Spleen (tissue), 13 donors: ENCODE measurements at places on chromosomes 13 and 19. TPM values are rescaled to one million over a fixed set of nuclear protein-coding genes. Genes with fewer than 3 reads are reported as not detected.

DNA sequence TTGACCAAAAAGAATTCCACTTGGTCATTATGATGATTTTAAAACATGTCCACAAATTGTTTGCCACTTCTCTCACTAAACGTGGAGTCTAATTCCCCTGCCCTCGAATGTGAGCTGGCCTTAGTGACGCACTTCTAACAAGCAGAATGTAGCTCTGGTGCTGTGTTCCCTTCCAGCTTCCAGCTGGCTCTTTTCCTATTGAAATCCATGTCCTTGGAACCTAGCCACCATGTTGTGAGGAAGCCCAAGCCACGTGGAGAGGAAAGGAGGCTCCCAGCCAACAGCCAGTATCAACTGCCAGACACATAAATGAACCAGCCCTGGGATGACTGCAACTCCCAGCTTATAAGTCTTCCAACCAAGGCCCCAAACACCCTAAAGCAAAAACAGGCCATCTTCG, 23.6 kb upstream of the CEBPA start:
- DNase-seq = no peak

GRCh38 chr13:74751739-74752138, 617.5 kb upstream of the KLF12 start:
- no peak for DNase-seq

DNA sequence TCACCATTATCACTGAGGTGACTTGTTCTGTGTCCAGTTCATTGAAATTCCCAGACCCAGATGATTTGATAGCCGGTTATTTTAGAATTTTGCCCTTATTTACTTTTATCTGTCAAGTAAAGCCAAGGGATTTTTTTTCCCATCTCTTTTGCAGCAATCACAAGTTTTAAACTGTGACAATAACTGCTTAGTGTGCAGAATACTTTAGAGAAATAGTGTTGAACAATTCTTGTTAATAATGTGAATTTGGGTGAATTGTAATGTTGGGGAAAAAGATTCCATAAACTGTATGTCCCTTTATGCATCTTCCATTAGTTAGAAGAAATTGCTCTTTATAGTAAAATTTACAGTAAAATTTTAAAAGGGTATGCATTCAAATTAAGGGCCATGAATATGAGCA, 79.5 kb downstream of the SLITRK6 start:
- no peak for DNase-seq

GRCh38 chr19:18843960-18844359, 12.2 kb downstream of the UPF1 start:
- no peak for DNase-seq

DNA sequence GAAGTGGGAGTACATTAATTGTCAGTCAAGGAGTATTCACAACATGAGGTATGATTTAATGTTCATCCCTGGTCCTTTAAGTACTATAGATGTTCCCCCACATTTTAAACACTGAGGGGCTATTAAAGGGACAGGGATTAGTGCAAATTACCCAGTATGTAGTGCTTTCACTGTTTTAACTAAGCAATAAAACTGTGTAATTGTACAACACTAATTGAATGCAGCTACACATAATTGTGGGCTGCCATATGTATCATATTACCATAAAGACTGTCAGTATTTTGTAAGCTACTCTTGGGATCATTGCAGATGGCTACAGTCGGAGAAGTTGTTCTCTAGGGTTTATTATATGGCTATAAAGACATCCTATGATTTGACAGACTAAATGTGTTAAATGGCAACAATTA, 316.6 kb downstream of the DCLK1 start:
- DNase-seq = no peak

DNA sequence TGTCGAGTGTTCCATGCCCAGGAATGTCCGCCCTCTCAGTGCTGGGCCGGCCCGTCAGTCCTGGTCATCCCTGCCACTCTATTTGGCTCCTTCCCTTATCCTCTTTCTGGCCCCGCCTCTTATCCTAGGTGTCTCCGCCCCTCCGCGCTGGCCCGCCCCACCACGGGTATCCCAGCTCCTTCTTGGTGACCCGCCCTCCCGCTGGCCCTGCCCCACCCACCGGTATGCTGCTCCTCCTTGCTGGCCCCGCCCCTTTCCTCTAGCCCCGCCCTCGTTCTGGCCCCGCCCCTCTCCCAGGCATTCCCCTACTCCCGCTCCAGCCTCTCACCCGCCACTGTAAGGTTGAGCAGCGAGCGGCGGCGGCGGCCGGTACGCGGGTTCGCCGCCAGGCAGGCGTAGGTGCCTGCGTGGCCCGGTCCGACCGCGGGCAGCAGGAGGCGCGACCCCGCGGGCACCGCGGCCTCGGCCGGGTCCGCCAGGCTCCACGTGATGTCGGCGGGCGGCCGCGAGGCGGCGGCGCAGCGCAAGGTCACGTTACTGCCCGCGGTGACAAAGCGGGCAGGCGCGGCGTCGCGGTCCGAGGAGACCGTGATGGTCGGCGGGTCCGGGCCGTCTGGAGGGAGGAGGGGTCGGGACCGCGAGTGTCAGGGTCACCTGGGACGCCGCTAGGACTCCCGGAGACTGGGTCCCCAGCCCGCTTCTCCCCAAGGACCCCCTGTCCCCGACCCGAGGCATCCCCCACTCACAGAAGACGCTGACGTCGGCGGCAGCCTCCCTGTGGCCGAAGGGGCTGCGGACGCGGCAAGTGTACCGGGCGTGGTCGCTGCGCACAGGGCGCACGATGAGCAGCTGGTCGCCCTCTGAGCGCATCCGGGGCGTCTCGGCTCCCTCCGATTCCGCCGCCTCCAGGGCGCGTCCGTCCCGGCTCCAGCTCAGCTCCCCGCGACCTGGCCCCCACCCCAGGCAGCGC, 2.0 kb downstream of the VSIG10L start:
- peak; percentile 98 for DNase-seq

DNA sequence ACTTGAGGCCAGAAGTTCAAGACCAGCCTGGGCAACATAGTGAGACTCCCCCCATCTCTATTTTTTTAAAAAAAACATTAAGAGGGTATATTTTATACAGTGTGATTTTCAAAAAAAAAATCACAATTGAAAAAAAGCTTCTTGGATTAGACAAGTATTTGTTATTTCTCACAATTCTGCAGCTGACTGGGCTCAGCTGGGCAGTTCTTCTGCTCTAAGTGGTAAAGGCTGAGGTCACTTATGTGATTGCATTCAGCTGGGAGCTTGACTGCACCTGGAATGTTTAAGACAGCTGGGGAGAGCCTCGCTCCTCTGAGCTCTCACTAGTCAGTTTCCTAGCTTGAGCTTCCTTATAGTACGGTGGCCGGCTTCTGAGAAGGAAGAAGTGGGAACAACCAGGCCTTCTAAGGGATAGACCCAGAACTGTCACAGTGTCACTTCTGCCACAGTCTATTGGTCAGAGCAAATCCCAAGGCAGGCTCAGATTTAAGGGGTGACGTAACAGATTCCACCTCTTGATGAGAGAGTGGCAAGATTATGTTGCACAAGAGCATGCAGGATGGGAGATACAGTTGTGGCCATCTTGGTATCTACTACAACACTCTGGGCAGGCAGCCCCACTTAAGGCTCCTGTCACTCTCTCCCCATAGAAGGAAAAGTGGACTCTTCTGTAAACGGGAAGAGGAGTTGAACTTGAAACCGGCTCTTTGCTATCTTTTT, 19.7 kb upstream of the IRGC start:
- DNase-seq = no peak

GRCh38 chr13:111852725-111853518, 214.0 kb upstream of the SOX1 start:
- no peak for DNase-seq

DNA sequence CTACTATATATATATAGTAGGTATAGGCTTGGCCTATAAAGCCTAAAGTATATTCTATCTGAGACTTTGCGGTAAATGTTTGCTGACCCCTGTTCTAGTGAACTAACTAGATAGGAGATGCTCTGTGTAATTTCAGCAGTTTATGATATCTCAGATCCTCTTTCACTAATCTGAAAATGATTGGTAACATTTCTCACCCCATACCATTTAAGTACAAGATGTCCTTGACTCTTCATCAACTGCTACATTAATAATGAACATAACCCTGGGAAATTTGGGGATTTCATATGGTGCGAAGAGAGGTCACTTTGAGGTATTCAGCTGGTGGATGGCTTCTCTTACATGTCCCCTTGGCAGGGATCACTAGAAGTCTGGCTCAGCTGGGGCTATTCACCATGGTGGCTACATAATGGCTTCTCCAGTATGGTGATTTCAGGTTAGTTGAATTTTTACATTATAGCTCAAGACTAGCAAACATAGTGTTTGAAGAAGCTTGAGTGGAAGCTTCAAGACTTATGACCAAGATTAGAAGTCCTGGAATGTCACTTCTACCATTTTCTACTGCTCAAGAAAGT, 103.6 kb upstream of the MYCBP2 start:
- no peak for DNase-seq

- no peak for DNase-seq
Measured at GRCh38 chr13:63041640-63042414, 1626.2 kb upstream of the PCDH20 start.

DNA sequence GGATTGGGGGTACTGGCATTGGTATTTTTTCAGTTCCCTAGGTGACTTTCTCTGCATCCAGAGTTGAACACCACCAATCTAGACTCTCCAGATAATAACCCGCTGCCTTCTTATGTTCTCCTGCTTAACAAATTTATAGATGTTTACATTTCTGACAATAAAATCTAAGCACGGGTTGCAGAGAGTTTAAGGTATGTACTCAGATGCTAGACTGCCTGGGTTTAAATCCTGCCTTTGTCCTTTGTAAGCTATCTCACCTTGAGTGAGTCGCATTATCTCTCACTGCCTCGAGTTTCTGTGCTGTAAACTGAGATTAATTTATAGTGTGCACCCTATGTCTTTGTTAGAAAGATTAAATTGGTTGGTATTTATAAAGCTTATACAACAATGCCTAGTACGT, 131.4 kb upstream of the ARGLU1 start:
- DNase-seq = no peak

DNA sequence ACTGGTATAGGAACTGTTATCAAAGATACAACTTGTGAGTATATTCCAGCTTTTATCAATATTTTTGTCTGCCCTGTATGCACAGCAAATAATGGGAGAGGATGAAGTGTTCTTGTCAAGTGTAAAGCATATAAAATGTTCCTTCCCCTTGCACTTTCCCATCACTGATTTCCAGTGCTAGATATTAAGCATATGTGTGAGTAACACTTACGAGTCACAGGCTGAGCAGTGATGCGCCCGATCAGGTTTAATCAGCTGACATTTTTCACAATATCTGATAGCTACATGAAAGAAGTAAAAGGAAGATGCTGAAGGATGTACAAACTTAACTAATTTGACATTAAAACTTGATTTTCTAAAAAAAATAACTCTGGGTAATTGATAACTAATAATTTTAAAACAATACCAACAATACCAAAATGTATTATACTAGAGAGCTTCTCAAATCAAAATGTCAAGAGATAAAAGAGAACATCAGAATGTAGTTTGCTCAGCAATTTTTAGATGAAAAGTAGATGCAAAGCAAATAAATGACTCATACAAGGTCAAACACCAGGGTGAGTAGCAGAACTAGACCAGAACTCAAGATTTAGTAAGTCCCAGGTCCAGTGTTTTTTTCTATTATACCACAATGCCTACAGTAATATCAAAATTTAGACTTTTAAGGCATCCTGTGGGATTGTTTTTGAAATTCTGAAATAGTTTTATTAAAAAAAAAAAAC, 56.4 kb downstream of the ZDHHC20 start:
- no peak for DNase-seq

GRCh38 chr13:113002206-113002912, 33.3 kb downstream of the MCF2L start:
- no peak for DNase-seq

- DNase-seq = no peak
Measured at GRCh38 chr13:37618554-37618953, 20.0 kb upstream of the POSTN start.

- peak; percentile 81 for DNase-seq
Measured at GRCh38 chr19:16369664-16370576, 45.3 kb downstream of the KLF2 start.

DNA sequence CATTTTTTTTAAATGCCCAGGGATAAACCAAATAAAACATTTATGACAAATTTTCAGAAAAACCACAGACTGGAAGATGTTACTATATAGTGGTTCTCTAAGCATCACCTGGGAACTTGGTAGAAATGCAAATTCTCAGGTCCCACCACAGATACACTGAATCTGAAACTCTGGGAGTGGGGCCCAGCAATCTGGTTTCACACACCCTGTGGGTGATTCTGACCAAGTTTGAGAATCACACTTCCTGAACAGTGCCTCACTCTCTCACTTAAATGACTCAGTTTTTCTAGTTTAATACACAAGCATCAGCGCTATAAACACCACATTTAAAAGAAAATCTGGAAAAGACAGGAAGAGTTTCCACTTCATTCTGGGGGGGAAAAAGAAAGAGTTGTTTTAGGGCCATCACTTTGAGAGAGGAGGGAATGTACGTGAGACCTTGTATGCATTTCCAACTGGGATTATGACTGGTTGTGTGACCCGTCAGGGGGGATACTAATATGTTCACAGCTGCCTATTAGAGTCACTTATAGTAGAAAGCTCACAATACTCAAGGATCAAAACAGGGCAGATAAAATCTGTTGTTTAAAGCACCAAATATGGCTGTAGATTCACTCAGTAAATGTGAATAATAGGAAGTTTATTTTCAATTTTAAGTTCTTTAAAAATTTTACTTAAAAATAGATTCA, 567.7 kb downstream of the GPC6 start:
- no peak for DNase-seq

GRCh38 chr19:13164343-13165161, 14.3 kb downstream of the IER2 start:
- peak; percentile 86 for DNase-seq

- DNase-seq = no peak
Measured at GRCh38 chr13:37094840-37095239, 10.6 kb downstream of the CSNK1A1L start.

DNA sequence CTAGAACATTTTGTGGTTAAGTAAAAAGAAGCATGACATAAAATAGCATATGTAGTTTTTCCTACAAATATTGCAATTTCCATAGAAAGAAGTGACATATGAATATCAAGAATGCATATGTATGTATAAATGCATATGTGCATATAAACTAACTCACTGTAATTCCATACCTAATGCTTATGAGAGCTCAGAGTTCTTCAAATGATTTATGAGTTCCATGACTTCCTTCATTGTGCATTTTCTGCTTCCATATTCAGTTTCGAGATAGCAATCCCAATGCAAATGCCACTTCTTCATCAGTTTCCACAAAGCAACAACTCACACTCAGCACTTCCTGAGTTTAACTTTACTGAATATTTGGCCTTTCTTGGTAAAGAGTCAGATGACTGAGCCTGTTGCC, 1744.3 kb upstream of the MIR17HG start:
- DNase-seq = no peak

GRCh38 chr19:5131031-5131505, 162.2 kb downstream of the KDM4B start:
- peak; percentile 94 for DNase-seq

GSX1 gene
- polyA plus RNA-seq = not detected

FCAR gene
- 0.59 TPM for polyA plus RNA-seq

C13orf42 gene
- polyA plus RNA-seq = 0.03 TPM

TYROBP gene
- polyA plus RNA-seq = 446 TPM

CEACAM7 gene
- polyA plus RNA-seq = not detected

ADGRE1 gene
- 2.3 TPM for polyA plus RNA-seq

STOML3 gene
- polyA plus RNA-seq = not detected

SYNGR4 gene
- polyA plus RNA-seq = not detected
